ENCODE measurements at places on chromosomes 5 and 9.
A peak's percentile ranks its signal among the peaks of the same experiment; 100 is the strongest.

DNA sequence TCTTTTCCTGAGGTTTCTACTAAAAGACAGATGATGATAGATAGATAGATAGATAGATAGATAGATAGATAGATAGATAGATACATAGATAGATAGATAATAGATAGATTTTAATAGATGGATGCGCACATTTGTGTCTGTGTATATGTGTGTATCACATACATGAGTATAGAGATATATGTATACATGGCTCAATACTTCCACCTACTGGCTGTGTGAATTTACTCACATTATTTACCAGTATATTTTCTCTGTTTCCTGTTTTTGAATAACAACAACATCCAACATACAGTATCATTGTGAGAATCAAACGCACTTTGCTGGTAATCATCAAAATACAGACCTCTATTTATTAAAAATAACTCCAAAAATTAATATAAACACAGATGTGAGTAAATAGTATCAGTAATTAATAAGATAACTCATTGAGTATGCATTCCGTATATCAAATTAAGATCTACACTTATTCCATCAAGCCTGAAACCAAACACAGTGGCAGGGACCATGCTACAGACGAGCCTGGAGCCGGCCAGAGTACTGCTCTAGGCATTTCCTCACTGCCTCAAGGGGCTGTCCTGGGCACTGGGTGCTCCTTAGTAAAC, 338.0 kb downstream of the SEMA5A start:
- DNase-seq = peak; percentile 77

- no peak for DNase-seq
Measured at GRCh38 chr5:154047324-154047723, 8.6 kb downstream of the MFAP3 start.

GRCh38 chr9:129929496-129930125, 94.4 kb downstream of the USP20 start:
- no peak for DNase-seq

DNA sequence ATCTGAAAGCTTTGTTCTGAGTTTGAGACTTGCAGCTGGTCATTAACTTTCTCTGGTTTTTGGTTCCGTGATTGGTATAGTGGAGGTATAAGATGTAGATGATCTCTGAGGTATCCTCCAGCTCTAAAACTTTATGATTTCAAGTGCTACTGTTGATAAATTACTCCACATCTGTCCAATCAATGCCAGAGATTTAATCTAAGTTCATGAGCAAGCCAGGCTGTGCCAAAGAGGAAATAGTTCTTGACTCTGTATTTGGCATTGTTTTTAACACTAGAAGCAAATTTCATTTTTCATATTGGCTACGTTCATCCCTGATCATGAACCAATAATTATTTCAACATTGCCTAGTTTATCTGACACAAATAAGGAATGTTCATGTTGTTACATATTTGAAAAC, 28.5 kb upstream of the CHD1 start:
- no peak for DNase-seq

DNA sequence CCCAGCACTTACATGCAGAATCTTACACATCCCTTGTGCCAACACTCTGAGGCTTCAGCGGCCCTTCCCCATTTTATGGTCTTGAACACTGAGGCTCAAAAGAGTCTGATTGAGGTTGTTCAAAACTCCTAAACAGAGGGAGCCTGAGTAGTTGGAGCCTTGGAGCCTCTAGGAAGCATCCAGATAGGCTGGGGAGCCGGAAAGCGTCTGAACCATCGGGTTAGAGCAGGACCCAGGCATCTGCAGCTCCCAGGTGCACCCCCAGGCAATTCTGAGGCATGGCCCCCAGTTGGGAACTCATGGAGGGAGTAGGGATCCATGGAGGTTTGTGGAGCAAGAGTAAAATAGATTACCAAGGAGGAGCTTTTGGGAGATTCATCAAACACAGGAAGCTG, 3.8 kb downstream of the OLFML2A start:
- DNase-seq = no peak

DNA sequence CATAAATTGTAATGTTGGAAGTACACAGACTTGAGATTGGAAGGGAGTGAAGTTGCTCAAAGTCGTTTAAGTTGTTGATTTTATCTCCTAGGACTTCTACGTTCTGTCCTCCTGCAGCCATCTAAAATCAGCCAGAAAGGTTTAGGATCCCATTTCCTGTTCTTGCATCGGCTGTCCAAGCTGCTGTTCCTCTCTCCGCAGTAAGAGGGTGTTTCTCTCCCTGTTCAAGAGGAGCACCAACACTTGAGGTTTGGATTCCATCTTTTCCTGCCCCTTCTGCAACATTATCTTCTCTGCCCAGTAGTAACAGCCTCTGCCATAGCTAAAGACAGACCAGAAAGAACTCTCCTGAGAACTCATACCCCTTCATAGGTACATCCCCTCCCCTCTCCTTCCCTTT, 373.4 kb downstream of the GADD45G start:
- DNase-seq = peak; percentile 1

GRCh38 chr9:26437056-26437711, 455.4 kb downstream of the CAAP1 start:
- no peak for DNase-seq

DNA sequence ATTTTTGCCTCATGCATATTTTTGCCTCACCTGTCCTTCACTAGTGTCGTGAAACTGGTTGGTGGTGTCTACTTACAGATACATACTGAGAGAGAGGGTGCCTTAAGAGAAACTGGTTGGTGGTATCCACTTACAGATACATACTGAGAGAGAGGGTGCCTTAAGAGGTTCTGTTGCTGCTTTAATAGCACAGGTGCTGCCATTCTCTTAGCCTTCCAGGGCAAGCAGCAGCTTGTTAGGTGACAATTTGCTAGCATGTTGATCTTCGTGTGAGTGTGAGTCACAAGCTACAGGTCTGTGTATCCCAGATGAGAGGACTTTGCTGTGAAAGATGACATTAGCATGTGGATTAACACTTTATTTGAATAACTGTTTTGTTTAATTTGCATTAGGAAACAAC, 1.4 kb downstream of the PTTG1 start:
- DNase-seq = peak; percentile 86

DNA sequence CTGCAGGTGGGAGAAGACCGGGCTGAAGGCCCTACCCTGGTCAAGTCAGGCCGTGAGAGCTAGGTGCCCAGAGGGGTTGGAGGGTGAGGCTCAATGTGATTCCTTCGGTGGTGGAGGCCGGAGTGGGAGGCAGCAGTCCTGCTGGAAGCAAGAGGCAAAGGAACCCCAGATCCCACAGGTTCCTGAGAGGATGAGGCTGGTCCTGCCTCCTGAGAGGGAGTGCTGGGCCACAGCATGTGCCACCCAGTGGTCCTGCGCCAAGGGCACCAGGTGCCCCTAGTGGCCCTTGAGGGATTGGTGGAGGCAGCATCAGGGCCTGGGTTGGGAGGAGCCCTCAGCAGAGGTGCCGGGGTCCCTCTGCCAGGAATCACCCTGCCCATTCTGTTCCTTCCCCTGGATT, 59.1 kb downstream of the BARX1 start:
- no peak for DNase-seq

GRCh38 chr9:127485995-127486394, 34.7 kb downstream of the LRSAM1 start:
- DNase-seq = no peak

- no peak for DNase-seq
Measured at GRCh38 chr9:107112707-107113243, 170.3 kb upstream of the RAD23B start.

DNA sequence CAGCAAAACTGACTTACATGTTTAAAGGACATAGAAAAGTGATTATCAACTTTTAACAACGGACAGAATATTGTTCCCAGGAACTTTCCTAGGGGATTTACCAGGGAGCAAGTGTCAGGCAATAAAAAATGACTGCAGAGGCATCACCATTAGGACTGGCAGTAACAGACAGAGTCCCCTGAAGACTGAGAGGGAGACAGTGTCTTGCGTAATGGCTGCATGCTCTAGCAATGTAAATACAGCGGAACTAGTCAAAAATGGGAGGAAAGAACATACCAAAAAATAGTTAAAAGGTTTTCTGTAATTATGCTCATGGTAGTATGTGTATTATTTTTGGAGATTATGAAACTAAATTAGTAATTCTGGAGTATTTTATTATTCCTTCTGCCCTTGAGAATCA, 181.8 kb downstream of the CRB2 start:
- no peak for DNase-seq

GRCh38 chr9:114213566-114213965, 58.2 kb downstream of the COL27A1 start:
- no peak for DNase-seq

DNA sequence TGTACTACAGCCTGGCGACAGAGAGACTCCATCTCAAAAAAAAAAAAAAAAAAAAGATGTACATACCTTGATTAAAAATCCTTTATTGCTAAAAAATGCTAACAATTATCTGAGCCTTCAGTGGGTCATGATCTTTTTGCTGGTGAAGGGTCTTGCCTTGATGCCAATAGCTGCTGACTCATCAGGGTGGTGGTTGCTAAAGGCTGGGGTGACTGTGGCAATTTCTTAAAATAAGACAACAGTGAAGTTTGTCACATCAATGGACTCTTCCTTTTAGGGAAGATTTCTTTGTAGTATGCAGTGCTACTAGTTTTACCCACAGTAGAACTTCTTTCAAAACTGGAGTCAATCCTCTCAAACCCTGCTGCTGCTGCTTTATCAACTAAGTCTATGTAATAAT, 33.9 kb upstream of the OTULINL start:
- no peak for DNase-seq

GRCh38 chr5:174094857-174095606, 49.5 kb downstream of the NSG2 start:
- no peak for DNase-seq

DNA sequence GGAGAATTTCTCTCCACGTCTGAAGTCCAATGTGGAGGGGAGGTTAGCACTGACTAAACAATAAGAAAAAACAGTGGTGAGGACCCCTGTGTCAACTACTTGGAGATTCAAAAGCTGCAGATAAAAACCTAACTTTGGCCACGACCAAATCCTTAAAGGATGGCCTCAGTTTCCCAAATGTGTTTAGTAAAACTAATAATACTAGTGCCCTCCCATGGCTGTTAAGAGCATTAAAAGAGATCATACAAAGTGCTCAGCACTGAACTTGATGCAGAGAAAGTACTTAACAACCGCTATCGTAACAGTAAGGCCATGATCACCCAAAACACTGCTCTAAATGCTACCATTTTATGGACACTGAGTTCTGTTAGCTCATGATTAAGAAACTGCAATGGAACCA, 288.4 kb downstream of the EBF1 start:
- DNase-seq = no peak

- no peak for DNase-seq
Measured at GRCh38 chr5:148458036-148458888, 74.5 kb downstream of the FBXO38 start.

DNA sequence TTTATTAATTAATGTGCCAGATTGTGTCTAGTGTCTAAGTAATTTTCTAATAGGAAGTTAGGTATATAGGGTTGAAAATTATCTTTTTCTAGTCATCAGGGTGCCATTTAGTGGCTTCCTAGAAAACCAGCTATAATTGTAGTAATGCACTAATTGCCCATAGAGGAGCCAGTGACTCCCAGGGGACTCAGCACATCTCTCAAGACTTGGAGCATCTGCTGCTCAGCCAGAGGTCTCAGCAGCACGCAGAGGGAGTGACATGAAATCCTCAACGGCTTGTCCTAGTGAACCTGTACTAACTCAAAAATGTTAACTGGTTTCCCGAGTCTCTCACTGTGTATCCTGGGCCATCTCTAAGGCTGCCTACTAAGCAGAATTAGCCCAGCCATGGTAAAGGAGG, 78.2 kb upstream of the MAN2A1 start:
- DNase-seq = peak; percentile 17

DNA sequence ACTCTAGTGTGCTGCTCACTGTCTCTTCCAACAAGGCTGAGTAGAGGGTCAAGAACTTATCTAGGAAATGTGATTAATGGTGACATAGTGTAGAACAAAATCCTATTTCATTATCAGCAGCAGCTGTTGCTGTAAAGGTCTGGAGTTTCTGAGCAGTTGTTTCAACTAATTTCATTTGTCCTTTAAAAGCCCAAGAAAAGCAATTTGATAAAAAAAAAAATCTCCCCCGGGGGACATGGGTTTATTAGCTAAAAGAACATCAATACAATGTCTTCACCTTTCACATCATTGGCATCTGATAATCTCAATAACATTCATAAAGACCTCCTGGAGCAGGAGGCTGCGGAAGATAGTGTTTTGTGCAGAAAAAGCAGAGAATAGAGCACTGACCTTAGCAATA, 468.1 kb downstream of the KCTD16 start:
- DNase-seq = no peak

DNA sequence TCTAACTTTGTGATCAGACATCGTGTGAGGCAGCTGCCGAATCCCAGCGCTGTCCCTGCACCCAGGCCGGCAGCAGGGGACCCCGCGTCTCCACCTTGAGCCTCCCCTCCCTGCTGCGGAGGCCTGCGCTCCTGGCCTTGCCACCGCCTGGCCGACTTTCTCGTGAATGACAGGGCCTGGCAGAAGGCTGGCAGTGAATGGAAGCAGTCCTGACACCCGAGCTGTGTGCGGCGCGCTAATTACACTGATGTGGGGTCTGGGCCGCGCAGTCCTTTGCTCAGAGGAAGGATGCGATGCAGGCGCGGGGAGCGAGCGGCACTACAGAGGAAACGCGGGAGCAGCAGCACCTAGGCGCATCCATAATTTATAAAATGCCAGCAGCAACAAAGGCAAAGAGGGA, 40.3 kb downstream of the POU4F3 start:
- no peak for DNase-seq

Data from NCI-H1417 (cell line).